Inflammatory macrophage treated with lipopolysaccharide for 4 hours (primary cell): ENCODE measurements at places on chromosomes 6 and 20.

DNA sequence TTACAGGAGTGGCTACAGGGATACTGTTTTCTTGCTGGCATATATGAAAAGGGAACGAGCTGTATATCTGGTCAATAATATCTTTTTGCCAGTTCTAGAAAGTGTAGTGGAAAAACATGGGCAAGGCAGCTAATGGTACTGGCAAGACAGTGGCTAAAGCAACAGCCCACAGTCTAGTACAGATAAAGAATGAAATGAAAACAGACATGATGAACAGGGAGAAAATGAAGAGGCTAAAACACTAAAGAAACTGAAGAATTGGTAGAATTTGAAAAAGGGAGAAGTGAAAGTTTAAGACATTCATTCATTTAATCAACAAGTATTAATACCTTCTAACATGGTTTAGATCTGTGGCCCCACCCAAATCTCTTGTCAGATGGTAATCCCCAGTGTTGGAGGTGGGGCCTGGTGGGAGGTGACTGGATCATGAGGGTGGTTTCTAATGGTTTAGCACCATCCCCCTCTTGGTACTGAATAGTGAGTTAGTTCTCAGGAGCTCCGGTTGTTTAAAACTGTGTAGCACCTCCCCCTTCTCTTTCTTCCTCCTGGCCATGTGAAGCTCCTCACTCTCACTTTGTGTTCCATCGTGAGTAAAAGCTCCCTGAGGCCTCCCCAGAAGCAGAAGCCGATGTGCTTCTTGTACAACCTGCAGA lies 18.1 kb downstream of the FAM184A start:
- no peak for DNase-seq

GRCh38 chr6:89566008-89566800 lies 72.3 kb downstream of the LYRM2 start:
- no peak for DNase-seq

- DNase-seq = peak; percentile 91
Measured at GRCh38 chr6:106520711-106521401, 108.4 kb downstream of the RTN4IP1 start.

DNA sequence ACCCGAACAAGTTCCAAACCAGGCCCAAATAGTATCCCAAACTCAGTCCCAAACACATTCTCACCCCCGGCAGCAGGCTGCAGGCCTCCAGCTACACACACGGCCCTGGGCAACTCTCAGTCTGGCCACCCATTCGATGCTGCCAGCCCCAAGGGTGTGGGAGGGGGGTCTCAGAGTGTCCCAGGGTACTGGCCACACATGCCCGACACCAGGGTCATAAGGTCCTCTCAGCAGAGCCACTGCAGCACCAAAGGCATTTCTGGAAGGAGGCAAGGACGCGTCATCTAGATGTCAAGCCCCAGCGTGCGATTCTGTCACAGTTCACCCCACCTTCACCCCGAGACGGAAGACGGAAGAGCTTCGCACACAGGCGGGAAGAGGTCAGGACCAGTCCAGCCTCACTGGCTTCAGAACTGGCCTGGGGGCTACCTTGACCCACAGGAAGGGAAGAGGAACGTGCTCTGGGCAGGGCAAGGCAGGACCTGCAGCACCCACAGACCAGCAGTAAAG lies 9.5 kb downstream of the MYL9 start:
- DNase-seq = no peak

- no peak for DNase-seq
Measured at GRCh38 chr6:112613410-112613809, 266.3 kb downstream of the RFPL4B start.

- DNase-seq = no peak
Measured at GRCh38 chr6:90701146-90701781, 114.4 kb upstream of the MAP3K7 start.

DNA sequence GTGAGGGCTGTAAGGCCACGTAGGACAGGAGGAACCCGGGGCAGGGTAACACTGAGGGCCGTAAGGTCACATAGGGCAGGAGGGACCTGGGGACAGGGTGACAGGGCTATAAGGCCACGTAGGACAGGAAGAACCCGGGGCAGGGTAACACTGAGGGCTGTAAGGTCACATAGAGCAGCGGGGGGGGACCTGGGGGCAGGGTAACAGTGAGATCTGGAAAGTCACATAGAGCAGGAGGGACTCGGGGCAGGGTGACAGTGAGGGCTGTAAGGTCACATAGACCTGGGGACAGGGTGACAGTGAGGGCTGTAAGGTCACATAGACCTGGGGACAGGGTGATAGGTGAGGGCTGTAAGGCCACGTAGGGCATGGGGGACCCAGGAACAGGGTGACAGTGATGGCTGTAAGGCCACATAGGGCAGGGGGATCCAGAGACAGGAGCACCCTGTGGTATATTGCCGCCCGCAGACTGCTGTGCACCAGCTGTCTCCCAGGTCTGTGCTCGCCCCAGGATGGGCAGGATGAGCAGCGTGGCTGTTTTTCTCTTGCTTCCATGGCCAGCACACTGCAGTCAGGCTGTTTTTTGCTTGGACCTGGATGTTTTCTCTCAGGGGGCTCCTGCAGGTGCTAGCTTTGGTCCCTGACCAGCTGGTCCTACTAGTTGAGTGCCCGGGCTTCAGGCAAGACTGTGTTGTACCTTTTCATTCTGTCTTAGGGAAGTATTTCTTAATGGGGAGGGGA lies 55.7 kb downstream of the SYTL3 start:
- DNase-seq = no peak

GRCh38 chr6:37004044-37004980 lies 1.1 kb upstream of the FGD2 start:
- no peak for DNase-seq

- no peak for DNase-seq
Measured at GRCh38 chr6:89794324-89794723, 25.3 kb downstream of the MDN1 start.

- DNase-seq = no peak
Measured at GRCh38 chr6:38937839-38938613, 110.6 kb upstream of the GLP1R start.

GRCh38 chr6:133820208-133820607 lies 68.7 kb upstream of the TCF21 start:
- no peak for DNase-seq
